ENCODE measurements at places on chromosomes 16 and 17. TPM values are rescaled to one million over a fixed set of nuclear protein-coding genes. Genes with fewer than 3 reads are reported as not detected.

The RNF43 gene
- total RNA-seq, result not detected

The SERPINF2 gene
- not detected for total RNA-seq

The ATP2A3 gene
- total RNA-seq, result 14.6 TPM

The CXCL16 gene
- total RNA-seq, result 0.37 TPM

The BICDL2 gene
- 0.28 TPM for total RNA-seq

The ABCC12 gene
- not detected for total RNA-seq

The CAVIN1 gene
- total RNA-seq, result 374 TPM

The LRRC37A gene
- 2.6 TPM for total RNA-seq

The ABCA8 gene
- total RNA-seq, result 80.8 TPM

The RASD1 gene
- total RNA-seq, result 1.8 TPM

The ANTKMT gene
- total RNA-seq, result 19.4 TPM

The KRTAP2-1 gene
- total RNA-seq, result not detected

The FZD2 gene
- 31.5 TPM for total RNA-seq

All from smooth muscle cell of the umbilical artery (primary cell).